Stimulated activated CD8-positive, alpha-beta memory T cell treated with anti-CD3 and anti-CD28 coated beads, Interleukin-4, amount 100 ng/mL, for 24 hours (primary cell): ENCODE measurements at places on chromosomes 16 and 17.

DNA sequence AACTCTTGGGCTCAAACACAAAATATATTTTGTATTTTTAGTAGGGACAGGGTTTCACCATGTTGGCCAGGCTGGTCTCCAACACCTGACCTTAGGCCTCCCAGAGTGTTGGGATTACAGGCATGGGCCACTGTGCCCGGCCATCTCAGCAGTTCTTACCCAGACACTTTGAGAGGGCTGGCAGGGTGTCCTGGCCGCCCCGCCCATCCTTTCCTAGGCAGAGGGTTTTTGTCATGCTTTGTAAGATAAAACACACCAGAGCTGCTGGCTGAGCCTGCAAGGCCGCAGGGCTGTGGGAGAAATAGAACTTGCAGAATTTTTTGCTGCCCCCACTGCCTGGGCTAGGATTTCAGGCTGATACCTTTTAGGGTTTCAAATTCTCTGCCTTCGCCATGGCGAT lies 8.7 kb downstream of the PPL start:
- no peak for DNase-seq

DNA sequence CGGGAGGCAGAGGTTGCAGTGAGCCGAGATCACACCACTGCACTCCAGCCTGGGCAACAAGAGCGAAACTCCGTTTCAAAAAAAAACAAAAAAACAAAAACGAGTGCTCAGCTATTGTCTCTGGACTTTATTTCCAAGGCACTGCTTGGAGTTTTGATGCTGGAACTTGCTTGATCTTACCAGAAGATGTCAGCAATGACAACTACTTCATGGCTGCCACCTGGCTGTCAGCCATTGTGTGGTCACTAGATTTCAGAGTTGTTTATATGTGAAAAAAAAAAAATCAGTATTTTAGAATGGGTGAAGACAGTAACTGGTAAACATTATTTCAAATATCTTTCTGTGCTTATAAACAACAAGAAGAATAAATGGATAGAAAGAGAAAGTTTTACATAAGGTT lies 26.3 kb upstream of the OR4D1 start:
- DNase-seq = no peak

GRCh38 chr16:2897110-2897509 lies 14.1 kb downstream of the FLYWCH2 start:
- DNase-seq = no peak

- DNase-seq = no peak
Observed at GRCh38 chr16:46961373-46962353, 11.8 kb downstream of the DNAJA2 start.

DNA sequence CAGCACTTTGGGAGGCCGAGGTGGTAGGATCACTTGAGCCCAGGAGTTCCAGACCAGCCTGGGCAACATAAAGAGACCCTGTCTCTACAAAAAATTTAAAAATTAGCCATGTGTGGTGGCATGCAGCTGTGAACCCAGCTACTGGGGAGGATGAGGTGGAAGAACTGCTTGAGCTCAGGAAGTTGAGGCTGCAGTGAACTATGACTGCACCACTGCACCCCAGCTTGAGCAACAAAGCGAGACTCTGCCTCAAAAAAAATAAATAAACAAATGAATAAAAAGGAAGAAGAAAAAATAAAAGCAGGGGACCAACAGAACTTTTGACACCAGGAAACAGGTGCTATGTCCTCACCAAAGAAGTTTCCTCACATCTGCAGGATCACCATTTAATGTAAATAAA lies 14.2 kb downstream of the TERF2 start:
- no peak for DNase-seq

DNA sequence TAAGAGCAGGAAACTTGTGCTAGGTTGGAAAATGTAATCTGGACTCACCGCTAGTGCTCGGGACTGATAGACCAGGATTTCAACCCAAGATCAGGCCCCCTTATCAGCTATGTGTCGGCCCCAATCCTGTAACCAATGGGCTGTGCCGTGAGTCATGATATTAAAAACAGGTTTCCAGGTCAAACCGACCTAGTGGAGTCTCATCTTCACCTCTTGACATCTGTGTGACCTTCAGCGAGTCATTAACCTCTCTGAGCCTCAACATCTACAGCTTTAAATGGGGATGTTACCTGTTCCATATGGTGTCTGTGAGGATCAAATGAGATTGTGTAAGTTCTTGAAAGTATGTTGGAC lies 512 bp downstream of the PMM2 start:
- DNase-seq = no peak

DNA sequence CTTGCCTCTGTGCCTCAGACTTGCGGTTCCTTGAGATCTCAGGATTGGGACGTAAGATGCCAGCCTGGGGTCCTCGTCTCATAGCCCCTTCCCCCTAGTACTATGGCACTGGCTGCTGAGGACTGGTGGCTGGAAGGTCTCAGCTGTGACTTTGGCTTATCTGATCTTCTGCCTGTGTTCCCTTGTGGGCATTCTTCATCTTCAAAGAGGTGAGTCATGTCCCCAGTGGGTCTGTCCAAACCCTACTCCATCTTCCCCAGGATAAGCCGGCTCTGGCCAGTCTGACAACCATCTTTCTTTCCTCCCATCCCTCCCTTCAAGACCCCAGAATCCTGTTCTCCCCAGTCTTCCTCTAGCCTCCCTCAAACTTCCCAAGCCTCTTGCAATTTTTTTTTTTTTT lies 3.6 kb downstream of the CD19 start:
- DNase-seq = no peak

DNA sequence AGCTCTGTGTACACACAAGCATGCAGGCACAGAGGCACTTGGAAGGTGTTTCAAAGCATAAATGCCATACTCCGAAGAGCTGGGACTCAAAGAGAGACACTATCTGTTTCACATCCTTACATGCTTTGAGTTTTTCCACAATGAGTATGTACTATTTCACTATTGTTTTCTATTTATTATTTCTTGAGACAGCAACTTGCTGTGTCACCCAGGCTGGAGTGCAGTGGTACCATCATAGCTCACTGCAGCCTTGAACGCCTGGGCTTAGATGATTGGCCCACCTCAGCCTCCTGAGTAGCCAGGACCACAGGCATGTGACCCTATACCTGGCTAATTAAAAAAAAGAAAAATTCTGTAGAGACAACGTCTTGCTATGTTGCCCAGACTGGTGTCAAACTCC lies 31.6 kb downstream of the CYB5D2 start:
- no peak for DNase-seq

DNA sequence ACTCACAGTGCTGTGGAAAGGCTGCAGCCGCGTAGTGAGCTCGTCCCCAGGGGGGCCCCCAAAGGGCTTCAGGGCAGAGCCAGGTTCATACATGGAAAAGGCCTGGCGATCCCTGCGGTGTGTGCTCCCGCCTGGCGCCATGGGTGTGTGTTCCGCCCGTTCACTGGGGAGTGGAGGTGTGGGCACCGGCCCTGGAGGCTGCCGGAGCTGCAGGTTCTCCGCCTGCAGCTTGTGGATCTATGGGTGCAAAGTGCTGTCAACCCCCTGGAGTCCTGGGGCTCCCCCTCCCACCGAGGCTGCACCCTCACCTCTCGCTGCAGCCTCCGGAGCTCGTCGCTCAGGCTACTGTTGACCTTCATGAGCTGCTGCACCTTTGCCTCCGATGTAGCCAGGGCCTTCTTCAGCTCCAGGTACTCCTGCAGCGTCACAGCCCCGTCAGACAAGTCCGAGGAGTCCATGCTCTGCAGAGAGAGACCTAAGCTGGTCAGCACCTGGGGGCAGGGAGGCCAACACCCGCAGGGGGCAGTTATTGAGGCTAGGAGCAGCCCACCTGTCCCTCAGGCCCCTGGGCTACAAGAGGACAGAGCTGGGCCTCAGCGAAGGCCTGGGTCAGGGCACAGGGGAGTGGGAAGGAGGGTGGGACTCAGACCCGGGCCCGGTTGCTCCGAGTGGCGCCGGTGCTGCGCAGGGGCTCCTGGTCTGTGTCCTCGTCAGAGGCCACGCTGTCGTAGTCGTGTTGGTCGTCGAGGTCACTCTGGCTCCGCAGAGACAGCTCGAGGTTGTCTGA lies 7.9 kb downstream of the TP53I13 start:
- DNase-seq = no peak

- DNase-seq = no peak
Observed at GRCh38 chr16:50458667-50459495, 89.3 kb upstream of the NKD1 start.

DNA sequence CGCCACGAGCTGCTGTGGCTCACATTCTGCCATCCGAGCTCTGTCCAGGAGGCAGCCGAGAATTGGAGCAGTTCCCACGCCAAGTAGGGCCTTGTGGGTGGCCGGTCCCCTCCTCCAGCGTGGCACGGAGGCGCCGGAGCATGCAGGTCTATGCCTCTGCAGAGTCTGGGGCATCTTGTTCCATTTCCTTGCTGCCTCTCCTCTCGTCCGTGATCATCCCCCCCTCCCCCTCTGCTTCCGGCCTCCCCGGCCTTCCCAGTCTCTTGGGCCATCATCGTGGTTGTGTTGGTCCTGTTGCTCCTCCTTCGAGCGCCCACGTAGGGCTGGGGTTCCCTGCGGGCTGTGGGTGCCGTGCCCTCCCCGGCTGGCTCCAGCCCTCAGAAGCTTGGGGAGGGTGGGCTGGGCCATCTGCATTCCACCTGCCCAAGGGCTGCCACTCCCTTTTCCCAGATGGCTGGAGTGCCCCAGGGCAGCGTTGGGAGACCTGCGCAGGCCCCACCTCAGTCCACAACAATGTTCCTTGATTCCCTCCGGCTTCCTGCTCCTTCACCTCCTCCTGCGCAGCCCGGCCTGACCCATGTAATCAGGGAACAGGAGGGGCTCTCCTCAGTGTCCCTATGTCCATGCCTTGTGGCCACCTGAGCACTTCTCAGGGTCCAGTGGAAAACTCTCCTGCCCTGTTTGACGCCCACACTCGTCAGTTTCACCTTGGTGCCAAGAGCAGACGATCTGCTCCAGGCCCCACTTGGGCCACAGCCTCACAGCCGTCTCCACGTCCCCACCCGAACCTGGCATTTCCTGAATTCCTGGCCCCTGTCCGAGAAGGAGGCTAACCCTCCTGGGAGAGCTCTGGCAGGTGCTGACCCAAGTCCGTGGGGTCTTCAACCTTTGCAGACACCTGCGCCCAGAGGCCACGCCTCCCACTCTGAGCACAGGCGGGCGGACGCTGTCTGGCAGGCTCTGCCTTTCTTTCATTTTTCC lies 37.1 kb downstream of the BAIAP2 start:
- DNase-seq = no peak

DNA sequence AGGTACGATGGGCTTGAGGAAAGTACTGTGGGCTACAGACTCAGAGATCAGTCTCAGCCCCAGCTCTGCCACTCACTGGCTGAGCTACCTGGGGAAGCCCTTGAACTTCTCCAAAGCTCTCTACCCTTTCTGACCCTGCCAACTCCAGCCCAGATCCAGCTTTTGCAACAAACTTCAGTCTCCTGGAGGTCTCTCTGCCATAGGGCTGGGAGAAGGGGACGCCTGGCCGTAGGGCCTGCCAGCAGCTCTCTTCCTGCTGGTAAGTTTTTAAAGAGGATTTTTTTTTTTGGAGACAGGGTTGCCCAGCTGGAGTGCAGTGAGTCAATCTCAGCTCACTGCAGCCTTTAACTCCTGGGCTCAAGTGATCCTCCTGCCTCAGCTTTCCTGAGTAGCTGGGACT lies 11.5 kb downstream of the INPP5K start:
- no peak for DNase-seq

DNA sequence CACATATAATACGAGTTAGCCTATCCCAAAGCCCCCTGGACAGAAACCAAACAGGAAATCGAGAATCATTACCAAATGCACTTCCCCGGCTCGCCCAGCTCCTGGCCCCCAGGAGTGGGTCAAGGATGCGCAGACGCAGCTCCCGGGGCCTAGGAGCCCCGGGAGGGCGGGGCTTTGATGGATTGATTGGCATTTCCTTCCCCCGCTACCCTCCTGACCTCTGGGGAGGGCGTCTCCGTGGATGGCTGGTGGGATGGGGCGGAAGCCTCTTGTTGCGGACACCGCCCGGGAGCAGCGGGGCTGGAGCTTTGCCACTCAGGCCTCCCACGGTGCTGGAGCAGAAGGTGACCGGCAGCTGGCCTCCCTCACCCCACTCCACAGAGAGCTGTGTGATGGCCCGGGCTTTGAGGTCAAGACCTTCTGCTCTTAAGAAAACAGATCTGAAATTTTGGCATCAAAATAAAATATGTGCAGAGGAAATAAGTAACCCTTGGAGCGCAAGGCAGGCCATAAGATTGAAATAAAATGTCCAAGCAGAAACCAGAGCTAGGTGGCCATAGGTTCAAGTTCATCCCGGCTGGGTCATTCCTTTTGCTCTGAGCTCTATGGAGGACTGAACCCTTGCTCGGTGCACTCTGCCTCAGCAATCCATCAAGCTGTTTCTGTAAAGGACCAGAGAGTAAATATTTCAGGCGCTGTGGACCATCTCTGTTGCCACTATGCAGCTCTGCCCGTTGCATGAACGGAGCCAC lies 262.3 kb downstream of the SOX9 start:
- DNase-seq = no peak

GRCh38 chr17:27531469-27531961 lies 75.3 kb downstream of the KSR1 start:
- no peak for DNase-seq

GRCh38 chr17:29238133-29238850 lies 8.4 kb upstream of the CRYBA1 start:
- DNase-seq = no peak

GRCh38 chr17:10061111-10061845 lies 137.1 kb downstream of the GAS7 start:
- no peak for DNase-seq

DNA sequence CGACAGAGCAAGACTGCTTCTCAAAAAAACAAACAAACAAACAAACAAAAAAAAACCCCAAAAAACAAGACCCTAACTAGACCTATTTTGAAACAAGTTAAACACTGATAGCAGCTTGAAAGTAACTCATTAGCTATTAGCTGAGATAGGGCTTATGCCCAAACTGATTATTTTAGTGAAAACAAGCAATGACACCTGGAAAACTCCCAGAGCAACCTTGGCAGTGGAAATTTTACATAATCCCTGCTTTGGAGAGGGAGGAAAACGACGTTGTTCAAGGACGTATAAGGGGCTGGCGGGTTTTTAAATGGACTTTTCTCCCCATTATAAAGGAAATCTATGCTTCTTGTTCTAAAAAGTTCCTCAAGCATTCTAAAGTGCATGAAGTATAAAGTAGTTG lies 45.4 kb upstream of the AQP8 start:
- no peak for DNase-seq
